ENCODE measurements at places on chromosomes 6 and 20.

DNA sequence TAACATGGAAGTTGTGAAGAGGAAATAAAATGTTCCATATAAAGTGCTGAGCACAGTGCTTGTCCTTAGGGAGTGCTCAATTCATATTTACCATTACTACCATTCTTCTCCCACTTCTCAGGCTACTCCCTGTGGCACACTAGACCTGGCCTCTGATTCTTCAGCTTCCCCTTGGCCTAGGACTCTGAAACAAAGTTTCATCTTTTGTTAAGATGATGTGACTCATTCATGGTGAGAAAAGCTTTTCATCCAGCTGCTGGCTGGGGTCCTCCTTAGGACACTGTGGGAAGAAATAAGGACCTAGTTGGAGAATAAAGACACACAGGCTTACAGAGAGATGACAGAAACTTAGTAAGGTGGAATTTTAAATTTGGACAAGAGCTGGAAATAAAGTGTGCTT, 314.8 kb downstream of the CDC5L start:
- DNase-seq: no peak

DNA sequence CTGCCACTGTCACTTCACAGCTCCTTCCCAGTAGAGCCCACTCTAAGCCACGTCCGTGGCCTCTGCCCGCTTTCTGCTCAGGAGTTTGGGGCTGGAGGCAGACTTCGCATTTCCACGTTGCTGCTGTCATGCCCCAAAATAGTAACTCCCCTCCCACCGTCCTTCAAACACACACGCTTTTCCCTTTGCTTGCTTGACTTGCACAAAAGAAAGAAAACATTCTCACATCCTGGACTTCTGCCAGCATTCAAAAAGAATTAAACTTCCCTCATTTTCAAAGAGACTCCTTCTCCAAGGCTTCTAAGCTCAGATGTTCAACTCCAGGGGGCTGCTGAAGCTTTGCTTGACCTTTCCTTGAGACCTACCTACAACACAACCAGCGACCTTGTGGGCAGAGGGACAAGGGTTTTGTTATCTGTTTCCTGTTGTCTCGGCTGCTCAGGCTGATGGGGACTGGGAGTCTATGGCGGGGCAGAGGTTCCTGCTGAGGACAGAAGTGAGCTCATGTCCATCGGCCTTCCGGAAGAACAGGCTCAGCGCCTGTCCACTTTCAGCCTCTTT, 263.8 kb upstream of the FOXQ1 start:
- DNase-seq: no peak

DNA sequence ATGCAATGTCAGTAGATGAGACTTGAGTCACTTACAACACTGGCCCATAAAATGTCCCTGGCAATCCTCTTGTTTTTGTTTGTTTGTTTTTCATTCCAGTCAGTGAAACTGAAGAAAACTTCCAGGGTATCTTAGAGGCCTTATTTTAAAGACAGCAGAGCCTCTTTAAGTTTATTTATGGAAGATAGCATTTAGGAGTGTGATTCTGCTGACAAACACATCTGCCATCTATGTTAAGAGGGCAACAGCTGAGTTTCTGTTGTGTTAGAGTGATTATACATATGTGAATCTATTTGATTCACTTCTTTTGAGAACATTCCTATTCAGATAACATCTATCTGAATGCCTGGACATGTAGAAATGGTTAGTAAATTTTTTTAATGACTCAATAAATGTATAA, 812.6 kb downstream of the TENT5A start:
- DNase-seq: no peak

- DNase-seq: no peak
These were observed 3.1 kb downstream of the NTSR1 start for GRCh38 chr20:62711703-62712101.

GRCh38 chr6:144722154-144722737, 437.1 kb downstream of the UTRN start:
- DNase-seq: no peak

GRCh38 chr6:63348836-63349235, 29.1 kb upstream of the LGSN start:
- DNase-seq: no peak

- no peak for DNase-seq
These were observed 441.4 kb downstream of the COL12A1 start for GRCh38 chr6:74764486-74764885.

- no peak for DNase-seq
These were observed 83.5 kb downstream of the HAO1 start for GRCh38 chr20:7856756-7857155.

GRCh38 chr6:16944596-16944995, 157.3 kb upstream of the STMND1 start:
- no peak for DNase-seq

- DNase-seq: no peak
These were observed 93.1 kb downstream of the NCR2 start for GRCh38 chr6:41428336-41428995.

DNA sequence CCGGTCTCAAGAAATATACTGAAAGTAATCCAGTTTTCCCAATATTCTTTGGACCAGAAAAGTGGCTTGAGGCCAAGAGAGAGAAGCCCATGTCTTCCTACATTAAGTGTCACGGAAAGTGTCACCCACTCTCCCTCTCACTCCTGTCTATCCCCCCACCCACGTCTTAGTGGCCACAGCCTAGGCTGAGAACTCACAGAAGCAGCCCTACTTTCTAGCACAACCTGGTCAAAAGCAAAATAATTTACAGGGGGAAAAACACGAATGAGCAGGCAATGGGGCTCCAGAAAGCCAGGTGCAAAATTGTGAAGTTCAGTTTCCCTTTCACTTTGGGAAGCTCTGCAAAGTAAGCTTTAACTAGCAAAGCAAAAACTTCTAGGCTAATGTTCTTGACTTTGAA, 118.0 kb downstream of the OPRM1 start:
- DNase-seq: no peak

DNA sequence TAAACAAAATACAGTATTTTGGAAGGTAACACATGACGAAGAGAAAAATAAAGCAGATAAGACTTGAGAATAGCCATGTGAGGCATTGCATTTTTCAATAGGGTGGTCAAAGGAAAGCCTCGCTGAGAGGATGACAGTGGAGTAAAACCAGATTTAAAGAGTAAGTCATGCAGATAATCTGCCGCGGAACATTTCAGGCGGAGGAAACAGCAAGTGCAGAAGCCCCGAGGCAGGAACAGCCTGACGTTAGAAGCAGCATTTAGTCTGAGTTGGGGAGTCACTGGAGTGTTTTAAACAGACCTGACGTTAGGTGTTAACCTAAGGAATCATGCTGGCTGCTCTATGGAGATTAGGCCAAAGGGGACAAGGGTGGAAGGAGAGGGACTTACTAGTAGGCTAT, 65.0 kb upstream of the VSTM2L start:
- DNase-seq: no peak

DNA sequence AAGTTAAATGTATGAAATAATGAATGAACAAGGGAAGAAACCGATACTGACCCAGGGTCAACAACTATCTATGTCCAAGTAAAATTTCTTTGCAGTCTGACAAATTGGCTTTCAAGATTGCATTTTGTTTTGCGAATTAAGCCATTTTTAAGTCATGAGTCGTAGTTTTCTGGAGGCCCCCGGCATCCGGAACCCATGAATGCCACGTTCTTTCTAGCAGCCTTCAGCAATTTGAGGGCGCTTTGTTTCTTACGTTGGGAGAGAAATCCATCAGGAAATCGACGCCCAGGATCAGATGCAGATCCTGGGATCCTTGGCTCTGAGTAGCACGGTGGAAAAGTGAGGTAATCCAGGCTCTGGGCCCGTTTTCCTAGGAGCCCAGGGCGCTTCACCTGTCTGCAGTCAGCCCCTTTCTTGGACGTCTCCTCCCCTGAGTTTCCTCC, 309 bp upstream of the ABRACL start:
- DNase-seq: no peak

- no peak for DNase-seq
These were observed 51.1 kb downstream of the GTF2H5 start for GRCh38 chr6:158219228-158219627.

DNA sequence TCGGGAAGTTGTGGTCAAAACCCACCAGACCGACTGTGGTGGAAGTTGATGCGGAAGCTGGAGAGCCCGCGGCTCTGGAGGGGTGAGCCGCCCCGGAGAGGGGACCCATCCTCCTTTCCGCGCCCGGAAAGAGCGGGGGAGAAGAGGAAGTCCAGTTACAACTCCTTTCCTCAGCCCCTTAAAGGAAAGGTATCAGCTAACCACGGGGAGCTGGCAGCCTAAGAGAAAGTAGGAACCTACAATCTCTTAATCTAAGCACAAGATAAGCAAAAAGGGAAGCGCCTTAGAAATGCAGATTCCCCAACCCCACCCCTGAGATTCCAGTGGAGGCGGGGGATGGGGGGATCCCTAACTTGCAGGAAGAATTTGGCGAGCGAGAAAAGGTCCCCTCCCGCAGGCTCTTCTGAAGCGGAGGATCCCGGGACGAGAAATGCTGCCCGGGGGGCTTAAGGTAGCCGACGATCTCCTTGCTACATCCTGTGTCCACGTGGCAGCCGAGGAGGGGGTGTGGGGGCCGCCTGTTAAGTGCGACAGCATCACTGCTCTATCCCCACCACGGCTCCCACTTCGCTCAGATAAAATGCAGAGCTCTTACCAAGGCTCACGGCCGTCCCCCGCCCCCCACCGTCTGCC, 87.5 kb downstream of the ZFP64 start:
- DNase-seq: no peak

DNA sequence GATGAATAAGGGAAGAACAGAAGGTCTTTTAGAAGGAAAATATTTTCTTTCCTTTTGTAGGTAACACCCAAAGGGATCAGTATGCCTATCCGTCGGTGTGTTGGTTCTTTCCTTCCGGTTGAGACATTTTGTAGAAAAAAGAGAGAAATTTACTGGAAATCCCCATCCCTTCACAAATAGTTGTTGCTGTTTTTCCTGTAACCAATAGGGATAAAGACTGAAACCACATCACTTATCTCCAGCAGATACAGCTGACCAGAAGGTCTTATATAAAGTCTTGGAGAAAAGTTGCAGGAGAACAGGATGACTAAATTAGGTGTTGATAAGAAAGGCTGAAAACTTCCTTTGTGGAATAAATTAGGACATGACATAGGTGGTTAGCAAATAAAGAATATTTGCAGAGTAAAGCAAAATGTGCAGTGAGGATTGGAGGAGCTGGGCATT, 14.8 kb upstream of the HLA-DRB1 start:
- no peak for DNase-seq

DNA sequence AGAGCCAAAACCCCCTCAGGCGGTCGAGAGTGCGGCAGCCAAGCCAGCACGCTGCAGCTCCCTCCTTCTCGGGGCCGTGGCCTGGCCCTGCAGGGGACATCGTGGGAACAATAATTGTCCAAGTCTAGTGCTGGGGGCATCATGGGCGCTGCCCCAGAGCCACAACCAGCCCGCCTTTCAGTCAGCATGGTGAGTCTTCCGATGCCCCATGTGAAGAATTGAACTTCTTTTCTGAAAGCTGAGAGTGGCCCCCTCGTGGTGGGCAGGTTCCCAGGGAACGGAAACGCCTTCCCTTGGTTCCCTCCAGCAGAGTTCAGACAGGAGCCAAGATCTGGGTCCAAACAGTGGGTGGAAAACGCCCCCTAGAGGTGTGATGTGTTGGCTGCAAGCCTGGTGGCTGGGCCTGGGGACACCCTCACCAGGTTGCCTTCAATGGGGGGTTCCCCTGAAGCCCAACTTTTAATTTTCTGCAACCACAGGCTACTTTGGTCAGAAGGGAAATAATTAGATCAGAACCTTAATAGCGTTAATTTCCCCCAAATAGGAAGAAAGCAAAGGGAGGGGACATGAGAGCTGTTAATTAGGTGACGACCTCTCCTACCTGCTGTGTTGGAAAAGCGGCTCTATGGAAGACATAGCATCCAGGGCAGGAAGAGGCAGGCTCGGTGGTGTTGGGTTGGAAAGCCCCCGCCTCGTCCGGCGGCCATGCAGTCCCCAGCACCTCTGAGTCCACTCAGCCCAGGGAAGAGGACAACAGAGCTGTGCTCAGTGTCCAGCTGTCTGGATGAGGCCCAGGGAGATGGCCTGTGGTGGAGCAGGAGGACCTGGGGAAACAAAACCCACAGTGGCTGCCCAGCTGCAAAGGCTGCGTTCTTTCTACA, 4.7 kb upstream of the MRGBP start:
- DNase-seq: no peak

- no peak for DNase-seq
These were observed 39.4 kb upstream of the PHACTR3 start for GRCh38 chr20:59564943-59565342.

DNA sequence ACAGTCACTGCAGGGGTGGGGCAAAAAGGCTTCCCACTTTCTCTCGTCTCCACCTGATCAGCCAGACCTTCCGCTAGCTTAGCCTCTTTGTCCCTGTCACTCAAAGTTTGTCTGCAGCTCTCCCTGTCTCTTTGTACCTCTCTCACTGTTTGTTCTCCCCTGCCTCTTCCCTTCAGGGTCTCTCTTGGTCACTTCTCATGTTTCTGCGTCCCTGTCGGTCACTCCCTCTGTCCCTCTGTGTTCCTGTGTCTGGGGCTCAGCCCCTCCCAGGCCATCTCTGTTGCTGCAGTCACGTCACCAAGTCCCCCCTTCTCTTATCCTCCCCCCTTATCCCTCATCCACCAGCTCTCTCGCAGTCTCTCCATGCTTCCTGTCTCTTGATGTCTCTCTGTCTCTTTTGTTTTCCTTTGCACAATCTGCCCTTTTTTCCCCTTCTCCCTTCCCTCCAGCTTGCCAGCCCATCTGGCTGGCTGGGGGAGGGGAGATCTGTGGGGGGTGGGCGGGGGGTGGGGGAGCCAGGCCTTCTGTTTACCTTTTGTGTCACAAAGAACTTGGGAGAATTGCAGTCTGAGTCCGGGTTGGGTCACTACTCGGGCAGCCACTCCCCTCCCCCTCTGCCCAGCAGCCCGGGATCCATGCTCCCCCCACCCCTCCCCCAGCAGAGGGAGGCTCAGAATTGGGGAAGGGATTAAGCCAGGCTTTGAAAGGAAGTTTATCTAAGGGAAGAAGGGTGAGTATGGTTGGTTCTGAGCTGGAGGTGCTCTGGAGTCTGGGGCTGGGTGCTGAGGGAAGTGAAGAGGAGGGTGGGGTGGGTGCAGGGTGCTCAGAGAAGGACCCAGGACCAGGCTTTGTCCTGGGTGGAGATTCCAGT, 32.3 kb downstream of the FOXP4 start:
- no peak for DNase-seq

DNA sequence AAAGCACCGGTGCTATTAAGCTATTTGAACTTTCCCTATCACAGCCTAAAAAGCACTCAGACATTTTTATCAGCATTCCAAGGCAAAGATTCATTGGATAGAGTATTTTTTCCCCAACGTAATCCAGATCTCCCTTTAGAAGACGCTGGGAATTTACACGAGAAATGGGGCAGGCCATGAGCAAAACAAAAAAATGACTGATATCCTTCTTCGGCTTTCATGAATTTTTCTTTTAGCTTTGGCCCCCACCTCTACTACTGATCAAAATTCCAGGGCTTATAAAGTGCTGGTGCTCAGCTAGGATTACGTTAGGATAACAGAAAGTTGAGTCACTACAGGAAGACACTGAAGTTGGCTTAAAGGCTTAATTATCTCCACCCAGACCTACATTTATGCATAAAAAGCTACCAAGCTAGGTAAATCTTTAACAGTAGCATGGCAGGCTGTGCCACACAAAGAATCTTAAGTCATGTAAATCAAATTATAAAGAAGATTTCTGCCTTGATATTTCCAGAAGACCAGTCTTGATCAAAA, 418.5 kb upstream of the BTBD3 start:
- no peak for DNase-seq

GRCh38 chr6:2793534-2794151, 28.4 kb downstream of the WRNIP1 start:
- DNase-seq: no peak
